ENCODE measurements at places on chromosomes 6 and 20.

DNA sequence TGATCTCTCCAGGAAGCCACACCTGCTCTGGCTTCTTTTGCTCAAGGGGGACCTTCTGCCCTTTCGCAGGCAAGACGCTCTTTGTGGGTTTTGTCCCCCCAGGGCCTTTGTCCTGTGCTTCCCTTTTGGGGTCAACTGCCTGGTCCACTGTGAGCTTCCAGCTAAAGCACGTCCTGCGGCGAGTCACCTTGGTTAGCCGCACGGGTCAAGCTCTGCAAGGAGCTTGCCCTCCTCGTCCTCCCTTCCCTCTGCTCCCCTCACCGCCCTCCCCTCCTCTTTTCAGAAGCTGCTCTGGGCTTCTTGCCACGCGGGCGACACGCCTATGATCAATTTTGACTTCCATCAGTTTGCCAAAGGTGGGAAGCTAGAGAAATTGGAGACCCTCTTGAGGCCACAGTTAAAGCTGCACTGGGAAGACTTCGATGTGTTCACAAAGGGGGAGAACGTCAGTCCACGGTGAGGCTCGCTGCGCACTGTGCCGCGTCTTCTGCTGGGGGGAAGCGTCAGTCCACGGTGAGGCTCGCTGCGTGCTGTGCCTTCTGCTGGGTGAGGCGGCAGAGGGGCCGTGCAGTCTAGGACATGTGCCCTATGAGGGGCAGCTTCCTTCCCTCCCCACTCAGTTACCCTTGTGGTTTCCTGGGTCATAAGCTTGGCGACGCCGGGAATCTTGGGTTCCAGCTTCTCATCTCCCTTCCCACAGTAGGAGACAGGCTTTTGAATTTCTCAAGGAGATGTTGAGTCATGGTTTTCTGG is 80.2 kb downstream of the SYNJ2 start:
- no peak for DNase-seq

DNA sequence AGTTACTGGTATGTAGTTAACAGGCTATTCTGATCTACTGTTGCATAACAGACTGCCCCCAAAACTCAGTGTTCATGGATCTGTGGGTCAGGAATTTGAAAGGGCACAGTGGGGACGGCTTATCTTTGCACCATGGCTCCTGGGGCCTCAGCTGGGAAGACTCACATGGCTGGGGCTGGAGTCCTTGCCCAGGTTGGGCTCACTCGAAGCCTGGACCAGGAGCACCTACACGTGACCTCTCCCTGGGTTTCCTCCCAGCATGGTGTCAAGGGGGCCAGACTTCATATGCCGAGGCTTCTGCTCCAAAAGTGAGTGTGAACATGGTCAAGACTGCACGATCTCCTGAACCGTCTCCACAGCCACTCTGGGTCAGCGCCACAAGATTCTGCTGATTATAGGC is 11.7 kb downstream of the SYNDIG1 start:
- DNase-seq = no peak

GRCh38 chr6:43887340-43887858 is 117.4 kb downstream of the VEGFA start:
- DNase-seq = no peak

GRCh38 chr20:45344168-45344860 is 3.9 kb downstream of the SDC4 start:
- no peak for DNase-seq

DNA sequence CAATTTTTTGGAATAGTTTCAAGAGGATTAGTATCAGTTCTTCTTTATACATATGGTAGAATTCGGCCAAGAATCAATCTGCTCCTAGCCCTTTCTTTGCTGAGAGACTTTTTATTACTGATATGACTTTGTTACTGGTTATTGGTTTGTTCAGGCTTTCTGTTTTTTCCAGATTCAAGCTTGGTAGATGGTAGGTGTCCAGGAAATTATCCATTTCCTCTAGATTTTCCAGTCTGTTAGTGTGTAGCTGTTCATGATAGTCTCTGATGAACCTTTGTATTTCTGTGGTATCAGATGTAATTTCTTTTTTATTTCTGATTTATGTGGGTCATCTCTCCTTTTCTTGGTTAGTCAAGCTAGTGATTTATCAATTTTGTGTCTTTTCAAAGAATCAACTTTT is 167.6 kb downstream of the GMDS start:
- DNase-seq = no peak

DNA sequence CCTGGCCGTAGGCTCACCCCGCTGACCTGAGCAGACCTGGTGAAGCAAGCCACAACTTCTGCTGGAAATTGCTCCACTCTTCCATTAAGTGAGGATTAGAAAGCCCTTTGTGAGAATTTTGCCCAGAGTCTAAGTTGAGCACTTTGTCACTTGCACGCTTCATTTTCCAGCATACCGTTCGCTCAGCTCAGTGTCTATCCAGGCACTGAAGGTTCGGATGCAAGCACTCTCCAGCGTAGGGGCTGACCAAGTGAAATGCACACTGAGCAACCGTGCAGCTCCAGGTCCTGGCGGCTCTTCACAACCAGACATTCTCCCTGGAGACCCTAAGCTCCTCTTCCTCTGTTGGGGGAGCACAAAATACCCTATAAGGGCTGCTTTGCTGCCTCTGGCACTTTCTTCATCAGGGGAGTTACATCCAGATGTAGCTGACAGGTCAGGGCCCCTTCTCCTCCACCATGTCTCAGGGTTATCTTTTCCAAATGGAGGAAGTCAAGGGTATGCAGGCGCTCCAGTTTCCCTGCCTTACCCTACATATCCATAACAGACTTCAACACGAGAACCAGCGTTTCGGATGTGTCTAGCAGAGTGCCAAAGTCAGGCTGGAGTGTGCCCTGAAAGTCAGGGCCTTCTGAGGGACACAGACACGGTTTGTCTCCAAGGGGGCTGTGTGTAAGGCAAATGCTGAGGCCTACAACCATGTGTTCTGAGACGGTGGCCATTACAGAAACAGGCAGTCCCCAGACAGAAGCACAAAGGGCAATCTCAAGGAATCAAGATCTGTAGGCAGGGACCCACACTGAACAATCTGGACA is 146.7 kb upstream of the AFDN start:
- no peak for DNase-seq

- no peak for DNase-seq
Observed at GRCh38 chr20:24985802-24986201, 6.7 kb downstream of the APMAP start.

DNA sequence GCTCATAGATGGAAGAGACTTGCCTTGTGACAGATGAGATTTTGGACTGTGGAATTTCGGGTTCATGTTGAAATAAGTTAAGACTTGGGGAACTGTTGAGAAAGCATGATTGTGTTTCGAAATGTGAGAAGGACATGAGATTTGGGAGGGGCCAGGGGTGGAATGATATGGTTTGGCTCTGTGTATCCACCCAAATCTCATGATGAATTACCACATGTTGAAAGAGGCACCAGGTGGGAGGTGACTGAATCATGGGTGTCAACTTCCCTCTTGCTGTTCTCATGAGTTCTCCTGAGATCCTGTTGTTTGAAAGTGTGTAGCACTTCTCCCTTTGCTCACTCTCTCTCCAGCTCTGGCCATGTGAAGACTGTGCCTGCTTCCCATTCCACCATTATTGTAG is 17.9 kb downstream of the AHI1 start:
- no peak for DNase-seq

GRCh38 chr6:167415441-167415961 is 90.6 kb downstream of the TTLL2 start:
- DNase-seq = no peak

GRCh38 chr20:16284385-16285100 is 288.7 kb downstream of the KIF16B start:
- DNase-seq = no peak

DNA sequence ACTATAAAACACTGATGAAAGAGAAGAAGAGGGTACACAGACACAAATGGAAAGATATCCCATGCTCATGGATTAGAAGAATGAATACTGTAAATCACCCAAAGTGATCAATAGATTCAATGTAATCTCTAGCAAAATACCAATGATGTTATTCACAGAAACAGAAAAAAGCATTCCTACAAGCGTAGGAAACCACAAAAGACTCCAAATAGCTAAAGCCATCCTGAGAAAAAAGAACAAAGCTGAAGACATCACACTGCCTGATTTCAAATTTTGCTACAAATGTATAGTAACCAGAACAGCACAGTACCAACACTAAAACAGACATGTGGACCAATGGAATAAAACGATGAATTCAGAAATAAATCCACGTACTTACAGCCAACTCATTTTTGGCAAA is 43.0 kb downstream of the THBS2 start:
- no peak for DNase-seq

DNA sequence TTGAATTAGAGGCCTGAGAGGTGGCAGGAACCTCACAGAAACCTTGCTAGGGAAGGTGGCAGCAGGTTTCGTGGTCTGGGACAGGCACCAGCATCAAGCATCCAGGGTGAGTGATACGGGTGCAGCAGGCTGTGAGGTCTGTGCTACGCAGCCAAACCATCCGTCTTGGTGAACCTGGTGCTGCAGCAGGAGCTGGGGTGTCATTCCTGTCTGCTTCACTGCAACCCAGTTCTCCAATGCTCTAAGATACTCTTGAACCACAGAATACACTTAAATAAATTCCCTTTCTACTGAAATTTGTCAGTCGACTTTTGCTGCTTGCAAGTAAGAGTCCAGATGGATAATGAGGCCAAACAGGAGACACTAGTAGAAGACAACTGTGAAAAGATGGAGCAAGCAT is 9.7 kb upstream of the CBLN4 start:
- no peak for DNase-seq

GRCh38 chr6:138310294-138310693 is 67.4 kb upstream of the SMIM28 start:
- no peak for DNase-seq

DNA sequence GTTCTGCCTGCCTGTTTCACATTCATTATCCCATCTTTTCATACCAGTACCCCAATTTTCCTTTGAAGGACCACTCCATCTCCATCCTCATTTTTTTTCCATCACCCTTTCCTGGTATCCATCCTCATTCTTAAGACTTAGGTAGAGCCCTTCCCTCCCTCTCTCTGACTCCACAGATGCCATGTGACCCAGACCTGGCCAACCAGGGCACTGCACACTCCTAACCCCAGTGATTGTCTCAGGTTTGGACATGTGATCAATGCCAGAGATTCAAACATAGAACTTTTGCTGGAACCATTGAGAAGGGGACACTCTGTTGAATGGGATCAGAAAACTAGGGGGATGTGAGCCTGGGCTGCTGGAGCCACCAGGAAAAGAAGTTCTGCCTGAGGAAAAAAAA is 39.1 kb upstream of the NFATC2 start:
- no peak for DNase-seq

- DNase-seq = no peak
Observed at GRCh38 chr6:164690241-164690640, 619.2 kb downstream of the C6orf118 start.

DNA sequence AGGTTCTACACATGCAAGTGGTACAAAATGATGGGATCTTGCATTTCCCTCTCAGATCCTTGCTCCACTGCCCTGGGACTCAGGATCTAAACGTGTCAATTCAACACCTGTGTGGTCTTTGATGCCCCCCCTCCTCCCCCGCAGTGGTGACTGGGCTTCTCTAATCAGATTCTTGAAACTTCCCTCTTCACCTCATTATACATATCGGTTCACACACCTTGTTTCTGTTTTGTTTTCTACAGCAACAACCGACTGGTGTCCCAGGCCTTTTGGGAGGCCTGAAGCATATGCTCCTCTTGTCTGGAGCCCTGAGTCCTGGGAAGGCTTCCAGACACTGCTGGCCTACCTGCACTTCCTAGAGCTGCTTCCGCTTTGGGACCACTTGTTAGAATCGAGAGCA is 20.0 kb downstream of the SAMD3 start:
- no peak for DNase-seq

- no peak for DNase-seq
Observed at GRCh38 chr6:36855750-36856149, 16.5 kb upstream of the CPNE5 start.

- no peak for DNase-seq
Observed at GRCh38 chr20:35306931-35307517, 14.8 kb upstream of the FAM83C start.

DNA sequence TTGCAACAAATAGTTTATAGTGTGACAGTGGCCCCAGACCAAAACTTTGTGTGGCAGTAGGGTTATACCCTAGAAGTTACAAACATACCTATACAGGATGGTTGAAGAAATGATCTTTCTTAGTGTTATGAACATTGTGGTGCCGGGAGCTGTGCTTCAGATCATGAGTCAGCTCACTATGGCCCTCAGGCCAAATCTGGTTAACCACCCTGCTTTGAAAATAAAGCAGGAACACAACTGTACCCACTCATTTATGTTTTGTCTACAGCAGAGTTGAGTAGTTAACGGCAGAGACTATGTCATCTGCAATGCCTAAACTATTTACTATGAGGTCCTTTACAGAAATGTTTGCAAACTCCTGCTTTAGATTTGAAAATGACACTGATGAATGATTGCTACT is 24.3 kb downstream of the AKAP7 start:
- no peak for DNase-seq

GRCh38 chr6:140789466-140789865 is 1343.3 kb upstream of the GJE1 start:
- no peak for DNase-seq

- DNase-seq = no peak
Observed at GRCh38 chr6:88047510-88048150, at the start of gene SPACA1. SPACA1 (plus strand) TSS chr6:88047841; CDS start chr6:88047906, 65 bp downstream.

GRCh38 chr20:33393609-33394008 is 7.7 kb downstream of the CDK5RAP1 start:
- no peak for DNase-seq

- no peak for DNase-seq
Observed at GRCh38 chr6:25369036-25369432, 89.9 kb downstream of the CARMIL1 start.

DNA sequence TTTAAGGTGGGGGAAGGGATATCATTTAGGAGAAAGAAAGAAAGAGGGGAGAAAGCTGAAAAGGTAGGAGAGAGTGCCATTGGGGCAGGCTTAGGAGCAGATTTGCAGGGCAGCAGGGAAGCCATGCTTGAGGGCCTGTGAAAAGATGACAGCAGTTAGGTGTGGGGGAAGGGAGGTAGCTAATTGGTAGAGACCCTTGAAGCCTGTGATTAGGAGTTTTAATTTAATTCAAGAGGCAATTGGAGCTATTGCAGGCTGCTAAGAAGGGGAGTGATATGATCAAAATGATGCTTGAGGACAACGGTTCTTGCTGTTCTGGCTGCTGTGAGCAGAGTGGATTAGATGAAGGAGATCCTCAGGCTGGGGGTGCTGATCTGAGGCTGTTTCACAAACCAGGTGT is 24.5 kb upstream of the SEC63 start:
- DNase-seq = no peak

- no peak for DNase-seq
Observed at GRCh38 chr6:116697480-116697879, 16.5 kb downstream of the KPNA5 start.

Data from cortex of kidney (tissue), 1 donor.